ENCODE measurements at places on chromosomes 1 and 21. TPM values are rescaled to one million over a fixed set of nuclear protein-coding genes. Genes with fewer than 3 reads are reported as not detected.

Gene HTR1D
- total RNA-seq, result 0.13 TPM

DNA sequence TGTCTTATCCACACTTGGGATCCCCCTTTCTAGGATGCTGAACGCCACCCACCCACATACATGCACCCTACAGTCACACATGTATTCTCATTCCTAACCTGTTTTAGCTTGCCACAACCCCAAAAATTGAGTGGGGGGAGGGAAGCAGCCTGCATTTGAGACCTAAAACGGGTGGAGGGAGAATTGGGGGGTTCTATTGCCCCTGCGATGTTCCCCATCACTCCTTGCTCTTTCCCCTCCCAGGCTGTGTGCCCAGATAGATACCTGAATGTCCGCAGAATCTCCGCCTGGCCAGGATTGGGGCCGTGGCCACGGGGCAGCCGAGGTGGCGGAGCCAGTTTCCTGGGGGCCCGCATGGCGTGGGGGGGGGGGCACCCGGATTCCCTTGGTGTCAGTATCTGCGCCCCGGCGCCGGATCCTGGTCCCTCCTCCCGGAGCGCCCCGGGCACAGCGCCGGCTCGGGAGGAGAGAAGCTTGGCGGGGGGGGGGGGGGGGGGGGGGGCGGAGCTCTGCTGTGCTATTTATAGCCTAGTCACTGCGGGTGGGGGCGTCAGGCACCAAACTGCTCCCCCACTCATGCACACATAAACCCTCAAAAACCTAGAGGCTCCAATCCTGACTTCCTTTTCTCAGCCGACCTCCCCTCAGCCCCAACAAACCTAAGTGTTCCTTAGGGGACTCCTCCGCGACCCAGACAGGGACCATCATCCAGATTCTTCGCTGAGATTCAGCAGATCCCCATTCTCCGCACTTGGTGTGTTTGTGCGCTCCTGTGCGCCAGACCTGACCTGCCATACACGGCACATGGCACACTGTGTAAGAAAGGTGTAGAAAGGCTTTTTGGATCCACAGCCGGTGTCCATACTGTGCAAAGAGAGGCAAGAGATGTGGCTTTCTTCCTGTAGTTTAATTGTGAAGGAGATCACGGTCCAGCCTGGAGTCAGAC lies 1.9 kb downstream of the ANKRD34A start:
- no peak for DNase-seq

DNA sequence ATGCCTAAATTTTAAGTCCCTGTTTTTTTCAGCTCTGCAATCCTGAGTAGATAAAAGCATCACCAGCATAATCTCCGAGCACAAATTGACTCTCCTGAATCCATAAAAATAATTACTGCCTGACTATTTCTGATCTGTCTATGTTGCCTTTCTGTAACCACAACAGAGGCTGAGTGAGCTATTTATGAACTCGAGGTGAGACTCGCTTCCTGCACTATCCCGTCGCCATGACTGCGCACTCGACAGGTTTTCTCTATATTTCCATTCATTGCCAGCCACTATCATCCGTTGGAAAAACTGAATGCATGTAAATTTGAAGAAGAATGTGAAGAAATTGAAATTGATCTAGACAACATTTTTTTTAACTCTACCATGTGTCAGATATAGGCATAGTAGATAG lies 897.2 kb downstream of the ADGRL2 start:
- no peak for DNase-seq

DNA sequence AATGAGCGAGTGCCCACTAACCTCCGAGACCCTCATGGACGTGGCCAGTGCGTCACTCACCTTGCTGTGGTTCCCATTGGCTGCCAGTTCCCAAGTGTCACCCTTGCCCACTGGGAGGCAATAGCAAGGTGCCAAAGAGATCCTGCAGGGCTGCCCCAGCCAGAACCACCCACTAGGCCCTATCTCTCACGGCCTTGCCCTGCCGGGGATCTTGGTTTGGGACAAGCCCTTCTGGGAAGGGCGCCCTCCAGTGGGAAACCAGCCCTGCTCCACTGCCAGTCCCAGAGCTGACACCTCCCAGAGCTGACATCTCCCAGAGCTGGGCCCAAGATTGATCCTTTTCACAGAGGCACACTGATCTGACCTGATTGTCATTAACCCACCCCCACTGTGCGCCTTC lies 2.1 kb upstream of the SELENON start:
- no peak for DNase-seq

DNA sequence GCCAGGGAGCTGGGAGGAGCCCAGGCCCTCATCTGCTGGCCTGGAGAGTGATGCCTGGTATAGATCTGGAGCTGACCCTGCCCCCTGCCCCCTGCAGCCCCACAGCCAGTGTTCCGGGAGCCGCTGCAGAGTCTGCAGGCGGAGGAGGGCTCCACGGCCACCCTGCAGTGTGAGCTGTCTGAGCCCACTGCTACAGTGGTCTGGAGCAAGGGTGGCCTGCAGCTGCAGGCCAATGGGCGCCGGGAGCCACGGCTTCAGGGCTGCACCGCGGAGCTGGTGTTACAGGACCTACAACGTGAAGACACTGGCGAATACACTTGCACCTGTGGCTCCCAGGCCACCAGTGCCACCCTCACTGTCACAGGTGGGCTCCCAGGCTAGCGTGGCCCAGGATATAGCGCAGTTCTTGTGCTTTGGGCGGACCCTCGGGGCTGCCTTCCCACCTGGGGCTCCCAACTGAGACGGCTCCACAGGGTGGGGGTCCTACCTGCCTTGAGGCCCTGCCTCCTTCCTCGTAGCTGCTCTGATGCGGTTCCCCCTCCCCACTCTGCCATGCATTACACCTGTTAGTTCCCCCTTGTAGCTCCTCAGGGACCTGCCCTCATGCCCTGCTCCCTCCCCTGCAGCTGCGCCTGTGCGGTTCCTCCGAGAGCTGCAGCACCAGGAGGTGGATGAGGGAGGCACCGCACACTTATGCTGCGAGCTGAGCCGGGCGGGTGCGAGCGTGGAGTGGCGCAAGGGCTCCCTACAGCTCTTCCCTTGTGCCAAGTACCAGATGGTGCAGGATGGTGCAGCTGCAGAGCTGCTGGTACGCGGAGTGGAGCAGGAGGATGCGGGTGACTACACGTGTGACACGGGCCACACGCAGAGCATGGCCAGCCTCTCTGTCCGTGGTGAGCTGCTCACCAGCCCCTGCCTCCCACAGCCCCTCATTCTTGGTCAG lies 98.7 kb downstream of the OBSCN start:
- no peak for DNase-seq

Gene RGS1
- not detected for total RNA-seq

Gene SCAMP3
- 46.4 TPM for total RNA-seq

GRCh38 chr1:86085741-86086409 lies 70.7 kb downstream of the COL24A1 start:
- DNase-seq, result no peak

DNA sequence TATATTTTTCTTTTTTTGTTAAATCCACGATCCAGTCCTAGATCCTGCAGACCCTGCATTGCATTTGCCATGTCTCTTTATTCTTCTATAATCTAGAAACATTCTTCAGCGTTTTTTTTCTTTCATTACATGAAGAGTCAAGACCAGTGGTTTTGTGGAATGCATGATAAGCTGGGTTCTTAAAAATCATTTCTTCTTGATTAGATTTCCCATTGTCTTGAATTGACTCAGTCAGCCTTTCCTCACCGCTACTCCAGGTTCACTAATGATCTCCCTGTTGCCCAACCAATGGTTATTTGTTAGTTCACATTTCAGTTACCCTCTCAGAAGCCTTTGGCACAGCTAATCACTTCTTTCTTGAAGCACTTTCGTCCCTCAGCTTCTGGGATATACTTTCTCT lies 25.2 kb downstream of the CHD1L start:
- DNase-seq, result no peak

GRCh38 chr1:44714944-44715571 lies 15.9 kb downstream of the RNU5D-1 start:
- peak; percentile 72 for DNase-seq

DNA sequence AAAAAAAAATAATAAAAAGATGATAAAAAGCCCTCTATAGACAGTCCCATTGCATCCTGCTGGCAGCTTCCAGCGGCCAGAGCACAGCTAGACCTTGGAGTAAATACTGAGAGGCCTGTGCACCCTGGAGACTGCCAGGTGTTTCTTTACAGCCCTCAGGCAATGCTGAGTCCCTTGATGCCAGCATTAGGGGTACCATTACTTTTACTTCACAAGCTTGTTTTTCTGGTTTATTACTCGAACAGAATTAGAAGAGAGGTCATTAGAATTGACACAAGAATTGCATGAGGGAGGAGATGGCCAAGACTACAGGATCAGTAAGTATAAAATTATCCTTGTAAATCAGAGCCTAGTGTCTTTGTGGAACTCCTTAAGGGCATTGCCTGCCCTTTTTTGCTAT lies 43.6 kb downstream of the AKNAD1 start:
- DNase-seq, result no peak

Gene NUAK2
- total RNA-seq, result 3.1 TPM

GRCh38 chr1:27607239-27607804 lies 3.4 kb upstream of the AHDC1 start:
- DNase-seq, result no peak

DNA sequence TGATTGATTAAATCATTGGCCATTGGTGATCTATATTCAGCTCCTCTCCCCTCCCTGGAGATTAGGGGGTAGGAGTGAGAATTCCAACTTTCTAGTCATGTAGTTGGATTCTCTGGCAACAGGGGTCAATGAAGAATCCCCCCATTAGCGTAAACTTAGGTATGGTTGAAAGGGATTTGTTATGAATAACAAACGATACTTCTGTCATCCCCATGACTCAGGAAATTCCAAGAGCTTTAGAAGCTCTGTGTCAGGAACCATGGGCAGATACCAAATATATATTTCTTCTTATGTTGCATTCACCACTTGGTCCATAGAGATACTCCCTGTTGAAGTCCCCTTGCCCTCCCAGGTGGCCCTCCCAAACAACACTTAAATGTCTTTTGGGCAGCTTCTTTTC lies 124.5 kb downstream of the DNM3 start:
- DNase-seq, result peak; percentile 23

GRCh38 chr1:180924939-180925338 lies 12.2 kb downstream of the KIAA1614 start:
- no peak for DNase-seq

DNA sequence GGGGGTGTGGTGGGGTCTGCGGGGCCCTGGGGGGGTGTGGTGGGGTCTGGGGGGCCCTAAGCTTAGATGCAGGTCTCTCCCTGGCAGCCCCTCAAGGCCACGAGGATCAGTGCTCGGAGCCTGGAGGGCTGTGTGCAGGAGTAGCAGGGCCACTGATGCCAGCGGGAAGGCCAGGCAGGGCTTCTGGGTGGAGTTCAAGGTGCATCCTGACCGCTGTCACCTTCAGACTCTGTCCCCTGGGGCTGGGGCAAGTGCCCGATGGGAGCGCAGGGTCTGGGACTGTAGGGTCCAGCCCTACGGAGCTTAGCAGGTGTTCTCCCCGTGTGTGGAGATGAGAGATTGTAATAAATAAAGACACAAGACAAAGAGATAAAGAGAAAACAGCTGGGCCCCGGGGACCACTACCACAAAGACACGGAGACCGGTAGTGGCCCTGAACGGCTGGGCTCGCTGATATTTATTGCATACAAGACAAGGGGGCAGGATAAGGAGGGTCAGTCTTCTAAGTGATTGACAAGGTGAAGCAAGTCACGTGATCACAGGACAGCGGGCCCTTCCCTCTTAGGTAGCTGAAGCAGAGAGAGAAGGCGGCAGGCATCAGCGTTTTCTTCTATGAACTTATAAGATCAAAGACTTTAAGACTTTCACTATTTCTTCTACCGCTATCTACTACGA lies 8.7 kb downstream of the RNF223 start:
- no peak for DNase-seq

GRCh38 chr1:125080077-125080476 lies 3895.3 kb downstream of the SRGAP2C start:
- no peak for DNase-seq

DNA sequence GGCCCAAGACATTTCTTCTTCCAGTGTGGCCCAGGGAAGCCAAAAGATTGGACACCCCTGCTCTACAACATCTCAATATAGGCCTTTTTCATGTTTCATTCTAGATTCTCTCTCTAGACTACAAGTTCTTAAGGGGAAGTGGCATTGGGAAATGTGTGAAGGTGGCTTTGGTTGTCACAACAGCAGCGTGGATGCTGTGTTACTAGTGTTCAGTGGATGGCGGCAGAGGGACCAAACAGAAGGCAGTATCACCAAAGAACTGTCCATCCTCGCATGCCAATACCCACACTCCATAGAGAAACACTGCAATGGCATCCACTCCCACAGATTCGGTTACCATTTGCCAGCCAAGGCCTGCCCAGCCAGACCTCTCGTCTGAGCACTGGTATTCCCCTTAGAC lies 24.3 kb upstream of the IFNAR2 start:
- DNase-seq, result no peak

Gene PTPRF
- total RNA-seq, result 99.8 TPM

Gene MIXL1
- total RNA-seq, result 0.13 TPM

Gene GUCA2A
- total RNA-seq, result not detected

DNA sequence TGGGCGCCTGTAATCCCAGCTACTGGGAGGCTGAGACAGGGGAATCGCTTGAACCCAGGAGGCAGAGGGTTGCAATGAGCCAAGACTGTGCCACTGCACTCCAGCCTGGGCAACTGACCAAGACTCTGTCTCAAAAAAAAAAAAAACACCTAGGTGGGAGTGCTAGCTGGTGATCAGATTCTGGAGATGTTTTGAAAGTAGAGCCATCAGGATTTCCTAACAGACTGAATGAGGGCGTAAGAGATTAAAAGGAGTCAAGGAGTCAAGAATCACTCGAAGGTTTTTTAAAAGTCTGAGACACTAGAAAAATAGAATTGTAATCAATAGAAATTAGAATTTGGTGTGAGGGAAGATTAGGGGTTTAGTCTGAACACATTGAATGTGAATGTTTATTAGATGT lies 73.8 kb downstream of the HSF2BP start:
- no peak for DNase-seq

DNA sequence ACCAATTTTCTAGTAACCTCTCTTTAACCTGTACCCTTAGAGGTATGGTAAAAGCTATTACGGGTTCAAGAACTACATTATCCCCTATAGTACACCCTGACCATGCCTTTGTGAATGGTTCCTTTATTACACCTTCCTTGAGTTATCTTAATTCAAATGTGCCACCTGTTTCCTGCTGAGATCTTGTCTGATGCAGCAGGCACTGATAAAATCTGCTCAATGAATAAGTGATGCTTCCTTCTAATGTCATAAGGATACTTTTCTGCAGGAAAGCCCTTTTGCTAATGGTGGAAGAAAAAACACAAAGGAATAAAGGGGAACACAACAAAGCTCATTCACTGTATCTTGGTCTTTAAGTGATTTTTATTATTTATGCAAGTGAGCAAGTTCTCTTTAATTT lies 25.8 kb downstream of the INTS7 start:
- DNase-seq, result no peak

DNA sequence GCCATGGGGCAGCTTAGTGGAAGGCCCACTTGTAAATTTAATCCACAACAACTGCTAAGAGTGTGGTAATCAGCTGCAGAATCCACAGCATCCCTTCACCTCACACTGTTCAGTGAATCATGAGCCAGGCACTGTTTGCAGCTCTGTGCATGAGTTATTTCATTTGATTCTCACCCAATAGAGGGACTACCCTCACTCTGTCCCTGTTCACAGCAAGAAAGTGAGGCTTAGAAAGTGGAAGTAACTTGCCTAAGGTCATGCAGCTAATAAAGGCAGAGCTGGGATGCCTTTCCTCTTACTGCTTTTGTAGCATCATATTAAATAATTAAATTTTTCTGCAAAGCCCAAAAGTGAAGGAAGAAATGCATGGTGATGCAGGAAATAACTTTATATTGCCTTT lies 346.5 kb upstream of the PLD5 start:
- no peak for DNase-seq

Gene TAL1
- total RNA-seq, result 77.9 TPM

Gene CCDC17
- total RNA-seq, result 0.51 TPM

Data from dermis microvascular lymphatic vessel endothelial cell (primary cell).